Mesendoderm (in vitro differentiated cells): ENCODE measurements at places on chromosomes 7 and 10.

- H3K27ac ChIP-seq: no peak overlapping the region
- H3K36me3 ChIP-seq: peaks cover 12% of the 10 kb centered on the region
- no peak for DNase-seq
- no peaks in the 10 kb centered on the region for H3K4me1 ChIP-seq
- no peak overlapping the region for H3K4me3 ChIP-seq
Measured at GRCh38 chr7:757741-758163, 30.7 kb upstream of the PRKAR1B start.

- H3K4me1 ChIP-seq: no peaks in the 10 kb centered on the region
- H3K27me3 ChIP-seq: no peaks in the 10 kb centered on the region
- no peak overlapping the region for H3K27ac ChIP-seq
- no peak overlapping the region for H3K4me3 ChIP-seq
Measured at GRCh38 chr7:51140199-51141164, 176.1 kb downstream of the COBL start.

- DNase-seq: no peak
- H3K27ac ChIP-seq: no peak overlapping the region
- H3K27me3 ChIP-seq: no peaks in the 10 kb centered on the region
- no peak overlapping the region for H3K4me3 ChIP-seq
- H3K36me3 ChIP-seq: no peaks in the 10 kb centered on the region
Measured at GRCh38 chr10:131781076-131781475, 119.7 kb upstream of the PPP2R2D start.

- no peak overlapping the region for H3K4me3 ChIP-seq
- H3K36me3 ChIP-seq: no peaks in the 10 kb centered on the region
- no peaks in the 10 kb centered on the region for H3K27me3 ChIP-seq
Measured at GRCh38 chr7:66352071-66352470, 146.9 kb downstream of the TPST1 start.

GRCh38 chr10:63591600-63592379 lies 70.6 kb downstream of the REEP3 start:
- H3K4me3 ChIP-seq: no peak overlapping the region
- no peaks in the 10 kb centered on the region for H3K27me3 ChIP-seq
- no peak for DNase-seq
- H3K36me3 ChIP-seq: no peaks in the 10 kb centered on the region
- H3K27ac ChIP-seq: no peak overlapping the region

- no peaks in the 10 kb centered on the region for H3K27me3 ChIP-seq
- H3K4me1 ChIP-seq: no peaks in the 10 kb centered on the region
- no peak for DNase-seq
- H3K36me3 ChIP-seq: no peaks in the 10 kb centered on the region
Measured at GRCh38 chr10:26448706-26449435, 10.7 kb downstream of the APBB1IP start.

- no peaks in the 10 kb centered on the region for H3K36me3 ChIP-seq
- no peaks in the 10 kb centered on the region for H3K27me3 ChIP-seq
- no peak overlapping the region for H3K4me3 ChIP-seq
- no peak overlapping the region for H3K27ac ChIP-seq
- no peaks in the 10 kb centered on the region for H3K4me1 ChIP-seq
Measured at GRCh38 chr10:113159563-113159962, 209.5 kb downstream of the TCF7L2 start.

- no peaks in the 10 kb centered on the region for H3K27me3 ChIP-seq
- H3K4me3 ChIP-seq: no peak overlapping the region
- H3K36me3 ChIP-seq: no peaks in the 10 kb centered on the region
- no peak for DNase-seq
Measured at GRCh38 chr10:122362031-122362592, 12.4 kb upstream of the PLEKHA1 start.

DNA sequence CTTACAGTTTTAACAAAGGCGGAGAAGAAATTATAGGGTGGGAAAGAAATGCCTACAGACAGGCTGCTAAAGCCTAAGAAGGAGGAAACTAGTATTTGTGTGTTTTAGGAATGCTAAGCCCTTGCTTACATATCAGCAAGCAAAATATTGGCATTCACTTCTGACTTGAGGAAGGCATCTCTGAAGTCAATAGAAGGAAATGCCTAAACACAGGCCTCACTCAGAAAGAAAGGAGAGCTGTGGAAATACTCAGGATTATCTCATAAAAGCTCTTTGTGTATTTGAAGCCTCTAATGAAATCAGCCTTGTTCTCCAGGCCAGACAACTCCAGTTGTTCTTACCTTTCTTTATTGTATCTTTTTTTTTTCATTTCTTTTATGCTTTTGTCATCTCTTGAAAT lies 158.0 kb downstream of the AUTS2 start:
- H3K27ac ChIP-seq: no peak overlapping the region
- H3K27me3 ChIP-seq: no peaks in the 10 kb centered on the region
- no peak overlapping the region for H3K4me3 ChIP-seq
- H3K36me3 ChIP-seq: no peaks in the 10 kb centered on the region
- peaks cover 11% of the 10 kb centered on the region for H3K4me1 ChIP-seq

DNA sequence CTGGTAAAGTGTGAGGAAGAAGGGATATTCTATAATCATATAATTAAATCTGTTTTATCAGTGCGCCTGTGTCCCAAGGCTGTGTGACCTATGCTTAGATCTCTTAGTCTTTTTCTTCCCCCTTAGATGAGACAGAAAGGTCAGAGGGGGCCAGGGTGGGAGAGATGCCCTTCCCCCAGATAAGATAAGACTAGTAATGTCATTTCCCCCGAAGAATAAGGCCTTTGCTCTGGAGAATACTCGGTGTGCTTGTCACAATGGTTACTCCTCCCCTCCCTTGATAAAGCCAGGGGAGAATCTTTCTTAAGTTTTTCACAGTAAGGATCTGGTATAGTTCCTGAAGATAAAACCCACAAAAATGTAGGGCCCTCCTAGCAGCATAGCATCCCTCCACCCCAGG lies 1041.8 kb downstream of the SORCS3 start:
- H3K27ac ChIP-seq: no peak overlapping the region
- H3K4me3 ChIP-seq: no peak overlapping the region
- peak; percentile 93 for DNase-seq

- no peaks in the 10 kb centered on the region for H3K27me3 ChIP-seq
- H3K27ac ChIP-seq: no peak overlapping the region
- no peaks in the 10 kb centered on the region for H3K36me3 ChIP-seq
- H3K4me3 ChIP-seq: no peak overlapping the region
- DNase-seq: no peak
Measured at GRCh38 chr7:93185303-93186027, 37.3 kb upstream of the SAMD9L start.

DNA sequence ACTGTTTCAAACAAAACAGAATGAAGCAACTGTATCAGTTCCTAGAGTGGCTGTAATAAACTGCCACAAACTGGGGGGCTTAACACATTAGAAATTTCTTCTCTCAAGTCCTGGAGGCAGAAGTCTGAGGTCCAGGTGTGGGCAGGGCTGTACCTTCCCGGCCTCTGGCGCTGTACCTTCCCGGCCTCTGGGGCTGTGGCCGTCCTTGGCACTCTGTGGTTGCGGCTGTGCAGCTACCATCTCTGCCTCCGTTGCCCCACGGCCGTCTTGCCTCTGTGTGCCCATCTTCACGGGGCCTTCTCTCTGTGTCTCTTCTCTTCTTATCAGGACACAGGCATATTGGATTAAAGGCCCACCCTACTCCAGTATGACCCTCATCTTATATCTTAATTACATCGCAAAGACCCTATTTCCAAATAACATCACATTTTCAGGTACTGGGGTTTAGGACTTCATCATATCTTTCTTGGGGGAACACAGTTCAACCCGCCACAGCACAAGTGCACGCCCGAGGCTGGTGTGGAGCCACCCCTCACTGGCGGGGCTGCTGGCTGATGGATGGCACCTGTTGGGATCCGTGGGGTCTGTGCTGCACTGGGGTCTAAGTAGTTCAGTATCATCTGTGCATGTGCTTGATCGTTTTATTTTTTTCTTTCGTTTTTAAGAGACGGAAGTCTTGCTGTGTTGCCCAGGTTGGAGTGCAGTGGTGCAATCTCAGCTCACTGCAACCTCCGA lies 123.2 kb downstream of the ACTR3B start:
- DNase-seq: no peak
- no peaks in the 10 kb centered on the region for H3K27me3 ChIP-seq
- no peak overlapping the region for H3K4me3 ChIP-seq
- H3K4me1 ChIP-seq: peaks cover 5% of the 10 kb centered on the region

DNA sequence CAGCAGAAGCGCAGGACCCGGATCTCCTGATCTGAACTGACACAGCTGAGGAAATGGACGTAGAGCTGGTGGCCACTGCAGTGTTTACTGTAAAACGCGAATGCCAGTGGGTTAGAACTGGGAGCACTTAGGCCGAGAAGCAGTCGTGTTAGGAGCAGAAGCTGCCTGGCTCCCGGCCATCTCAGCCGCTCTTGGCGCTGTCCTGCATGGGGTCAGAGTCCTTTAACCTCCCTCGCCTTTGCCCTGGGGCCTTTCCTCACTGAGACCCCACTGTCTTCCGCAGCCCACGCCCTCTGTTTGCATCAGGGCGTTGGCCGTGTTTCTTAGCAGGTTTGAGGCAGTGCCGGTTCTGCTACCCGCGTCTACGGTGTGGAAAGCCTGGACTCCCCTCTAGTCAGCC lies 24.6 kb downstream of the DYNC2I1 start:
- H3K4me3 ChIP-seq: no peak overlapping the region
- H3K36me3 ChIP-seq: no peaks in the 10 kb centered on the region
- no peak overlapping the region for H3K27ac ChIP-seq
- H3K27me3 ChIP-seq: no peaks in the 10 kb centered on the region
- no peaks in the 10 kb centered on the region for H3K4me1 ChIP-seq

GRCh38 chr7:131371411-131371810 lies 43.7 kb downstream of the MKLN1 start:
- H3K36me3 ChIP-seq: no peaks in the 10 kb centered on the region
- no peaks in the 10 kb centered on the region for H3K27me3 ChIP-seq
- no peak overlapping the region for H3K4me3 ChIP-seq
- DNase-seq: no peak

- H3K27ac ChIP-seq: no peak overlapping the region
- H3K36me3 ChIP-seq: no peaks in the 10 kb centered on the region
- no peaks in the 10 kb centered on the region for H3K27me3 ChIP-seq
- no peak for DNase-seq
- H3K4me1 ChIP-seq: no peaks in the 10 kb centered on the region
- H3K4me3 ChIP-seq: no peak overlapping the region
Measured at GRCh38 chr7:86209036-86209435, 434.7 kb upstream of the GRM3 start.

DNA sequence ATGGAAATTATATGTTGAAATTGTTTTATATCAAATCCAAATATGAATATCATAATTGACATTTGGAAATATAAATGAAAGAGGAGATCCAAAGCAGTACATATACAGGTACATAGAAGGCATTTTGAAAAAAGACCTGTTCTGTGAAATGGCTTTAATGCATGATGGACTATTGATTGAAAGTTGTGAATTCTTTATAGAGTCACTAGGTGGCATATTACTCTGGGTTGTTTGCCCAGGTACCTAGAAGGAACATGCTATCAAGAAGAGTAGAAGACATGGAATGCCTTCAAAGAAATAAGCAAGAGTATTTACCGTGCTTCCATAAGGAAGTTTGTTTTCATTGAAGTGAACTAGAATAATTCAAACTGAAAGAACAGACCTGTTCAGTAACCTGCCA lies 160.0 kb upstream of the ANK3 start:
- H3K27me3 ChIP-seq: no peaks in the 10 kb centered on the region
- no peak overlapping the region for H3K4me3 ChIP-seq
- H3K4me1 ChIP-seq: no peaks in the 10 kb centered on the region
- peak; percentile 65 for DNase-seq
- H3K36me3 ChIP-seq: no peaks in the 10 kb centered on the region

- H3K27me3 ChIP-seq: no peaks in the 10 kb centered on the region
- no peaks in the 10 kb centered on the region for H3K36me3 ChIP-seq
- no peaks in the 10 kb centered on the region for H3K4me1 ChIP-seq
- no peak overlapping the region for H3K27ac ChIP-seq
- no peak overlapping the region for H3K4me3 ChIP-seq
Measured at GRCh38 chr7:33423646-33424020, 294.3 kb downstream of the BBS9 start.

GRCh38 chr7:45399069-45399468 lies 175.1 kb upstream of the ADCY1 start:
- no peak for DNase-seq
- H3K27me3 ChIP-seq: no peaks in the 10 kb centered on the region
- no peaks in the 10 kb centered on the region for H3K4me1 ChIP-seq
- H3K36me3 ChIP-seq: no peaks in the 10 kb centered on the region
- no peak overlapping the region for H3K27ac ChIP-seq

GRCh38 chr7:24576171-24577025 lies 3.1 kb downstream of the PALS2 start:
- no peak overlapping the region for H3K27ac ChIP-seq
- no peaks in the 10 kb centered on the region for H3K27me3 ChIP-seq
- H3K4me3 ChIP-seq: no peak overlapping the region
- no peaks in the 10 kb centered on the region for H3K36me3 ChIP-seq

DNA sequence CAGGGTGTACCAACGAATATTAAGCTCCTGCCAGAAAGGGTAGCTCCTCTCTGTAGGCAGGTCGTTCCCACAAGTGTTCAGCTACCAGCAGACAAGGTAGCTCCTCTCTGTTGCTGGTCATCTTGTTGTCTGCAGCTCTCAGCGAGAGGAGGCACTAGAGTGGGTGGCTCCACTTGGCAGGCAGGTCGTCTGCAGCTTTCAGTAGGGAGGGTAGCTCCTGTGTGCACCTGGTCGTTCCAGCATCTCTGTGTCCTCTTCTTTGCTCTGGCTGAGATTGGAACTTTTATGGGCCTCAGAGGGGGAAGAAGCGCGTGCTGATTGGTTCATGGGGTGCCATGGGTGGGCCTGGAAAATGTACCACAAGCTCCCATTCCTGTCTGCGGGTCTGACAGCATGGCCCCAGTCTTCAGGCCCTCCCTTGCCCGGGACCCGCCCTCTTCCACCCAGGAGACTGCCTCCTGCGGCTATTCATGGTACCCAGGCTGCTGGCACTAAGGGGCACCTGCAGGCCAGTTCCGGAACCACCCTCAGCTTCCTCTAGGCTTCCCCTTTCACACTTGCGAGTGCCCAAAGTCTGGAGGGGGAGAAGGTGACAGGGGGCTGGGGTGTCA lies 63.9 kb upstream of the CACNA2D1 start:
- H3K4me3 ChIP-seq: no peak overlapping the region
- H3K27ac ChIP-seq: no peak overlapping the region
- H3K36me3 ChIP-seq: no peaks in the 10 kb centered on the region
- peak; percentile 1 for DNase-seq
- no peaks in the 10 kb centered on the region for H3K4me1 ChIP-seq

DNA sequence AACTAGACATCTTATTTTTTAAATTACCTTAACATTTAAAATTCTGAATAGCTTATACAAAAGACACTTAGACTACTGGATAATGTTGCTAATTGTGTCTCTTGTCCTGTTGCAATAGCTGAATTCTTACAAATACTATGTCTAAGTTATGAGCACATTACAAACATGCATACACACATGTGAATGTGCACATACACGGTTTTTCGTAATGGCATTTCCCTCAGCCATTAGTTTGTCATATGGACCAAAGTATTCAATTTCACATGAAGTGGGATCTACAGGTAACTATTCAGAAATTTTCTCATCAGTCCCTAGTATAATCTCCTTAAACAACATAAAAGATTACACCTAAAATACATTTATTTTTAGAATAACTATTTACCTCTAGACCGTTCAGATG lies 178.6 kb upstream of the BET1 start:
- H3K36me3 ChIP-seq: no peaks in the 10 kb centered on the region
- no peak overlapping the region for H3K4me3 ChIP-seq
- DNase-seq: no peak
- no peak overlapping the region for H3K27ac ChIP-seq
- H3K4me1 ChIP-seq: no peaks in the 10 kb centered on the region
